ENCODE measurements at places on chromosomes 7 and 10.

DNA sequence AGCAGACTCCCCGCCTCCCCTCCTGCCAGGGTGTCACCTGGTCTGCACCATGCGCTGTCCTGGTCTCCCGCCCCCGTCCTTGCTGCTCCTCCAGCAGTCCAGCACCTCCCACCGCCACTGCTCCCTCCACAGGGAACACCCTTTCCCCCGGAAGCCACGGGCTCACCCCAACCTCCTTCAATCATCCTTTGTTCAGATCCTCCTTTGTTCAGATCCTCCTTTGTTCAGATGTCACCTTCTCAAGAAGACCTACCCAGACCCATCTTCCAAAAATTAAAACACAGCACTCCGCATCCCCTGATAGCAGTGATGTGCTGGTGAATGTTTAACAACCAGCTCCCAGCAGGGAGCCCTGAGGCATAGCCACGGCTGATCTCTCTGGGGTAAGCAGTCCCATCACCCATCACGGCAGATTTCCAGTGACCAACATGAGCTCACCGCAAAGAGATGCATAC is 237.7 kb downstream of the USP6NL start:
- no peak for DNase-seq

GRCh38 chr7:144416341-144416740 is 12.8 kb upstream of the NOBOX start:
- no peak for DNase-seq

GRCh38 chr10:106424054-106424453 is 740.5 kb downstream of the SORCS1 start:
- no peak for DNase-seq

- DNase-seq: no peak
These were observed 134.7 kb downstream of the SVIL start for GRCh38 chr10:29499993-29500537.

- peak; percentile 36 for DNase-seq
These were observed 78.3 kb downstream of the SLC25A40 start for GRCh38 chr7:87797798-87798403.

DNA sequence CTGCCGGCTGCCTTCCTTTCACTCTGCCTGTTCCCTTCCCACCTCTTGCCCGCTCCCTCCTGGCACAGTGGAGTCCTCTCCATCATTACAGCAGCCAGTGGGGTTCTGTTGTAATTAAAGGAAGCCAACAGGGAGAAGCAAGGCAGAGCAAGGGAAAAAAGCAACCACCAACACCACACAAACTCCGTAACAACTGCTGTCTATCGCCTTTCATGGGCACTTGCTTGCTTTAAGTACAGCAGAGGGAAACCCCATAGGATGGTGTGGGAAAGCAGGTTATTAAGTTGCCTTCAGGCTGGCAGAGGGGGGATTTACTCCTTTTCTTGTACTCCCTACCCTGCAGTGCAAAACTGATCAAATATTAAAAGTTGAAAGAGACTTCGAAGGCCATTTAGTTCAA is 22.0 kb downstream of the SORCS3 start:
- DNase-seq: no peak

GRCh38 chr7:149498811-149499210 is 1.2 kb upstream of the ZNF746 start:
- no peak for DNase-seq
